Stimulated activated CD8-positive, alpha-beta memory T cell treated with anti-CD3 and anti-CD28 coated beads, Interleukin-4, amount 100 ng/mL, for 4 hours (primary cell): ENCODE measurements at places on chromosomes 4 and X.

GRCh38 chr4:82293304-82293703 lies 80.5 kb downstream of the HNRNPD start:
- DNase-seq, result no peak

DNA sequence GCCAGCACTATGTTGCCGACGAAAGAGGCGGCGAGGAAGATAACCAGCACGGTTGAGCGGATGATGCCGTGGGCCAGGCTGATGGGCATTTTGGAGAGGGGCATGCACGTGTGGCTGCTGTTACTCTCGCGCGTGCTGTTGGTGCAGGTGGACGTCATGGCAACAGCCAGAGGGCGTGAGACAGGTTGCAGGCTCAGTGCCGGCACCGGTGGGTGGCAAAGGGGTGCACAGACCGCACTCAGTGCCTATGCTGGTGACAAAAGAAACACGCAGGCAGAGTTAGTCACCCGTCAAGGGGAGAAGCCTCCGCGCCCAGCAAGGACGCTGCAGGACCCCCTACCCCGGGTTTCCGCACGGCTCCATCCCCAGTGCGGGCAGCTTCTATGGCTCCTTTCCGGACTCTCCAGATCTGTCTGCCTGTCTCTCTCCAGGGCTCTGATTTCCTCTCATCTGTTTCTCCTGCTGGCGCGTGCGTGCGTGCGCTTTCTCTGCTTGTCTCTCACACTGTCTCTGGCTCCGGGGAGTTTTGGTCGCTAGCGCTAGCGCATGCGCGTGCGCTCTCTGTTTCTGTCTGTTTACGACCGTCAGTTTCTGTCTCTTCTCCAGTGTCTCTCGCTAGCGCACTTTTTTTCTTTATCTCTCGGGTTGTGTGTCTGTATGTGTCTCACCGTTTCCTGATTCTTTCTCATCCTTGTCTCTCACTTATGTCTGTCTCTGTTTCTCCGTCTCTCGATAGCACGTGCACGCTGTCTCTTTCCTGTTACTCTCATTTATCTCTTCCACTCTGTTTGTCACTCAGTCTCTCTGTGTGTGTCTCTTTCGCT lies 2.1 kb downstream of the GPR101 start:
- DNase-seq, result no peak

DNA sequence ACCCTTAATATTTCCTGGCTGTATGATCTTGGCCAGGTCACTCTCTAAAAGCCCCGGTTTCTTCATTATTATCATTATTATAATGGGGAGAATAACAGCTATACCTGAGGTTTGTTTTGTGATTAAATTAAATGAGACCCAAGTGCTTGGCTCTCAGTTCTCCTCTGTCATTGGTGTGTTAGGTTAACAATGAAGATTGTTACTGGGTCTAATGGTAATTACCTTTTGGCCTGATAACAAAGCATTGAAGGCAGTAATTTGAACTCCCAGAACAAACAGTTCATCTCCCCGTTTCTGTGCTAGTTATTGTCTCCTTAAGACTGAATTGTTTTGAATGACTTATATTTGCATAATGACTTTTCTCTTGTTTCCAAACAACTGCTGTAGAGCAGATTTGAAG lies 6.8 kb upstream of the ANAPC4 start:
- DNase-seq, result no peak

DNA sequence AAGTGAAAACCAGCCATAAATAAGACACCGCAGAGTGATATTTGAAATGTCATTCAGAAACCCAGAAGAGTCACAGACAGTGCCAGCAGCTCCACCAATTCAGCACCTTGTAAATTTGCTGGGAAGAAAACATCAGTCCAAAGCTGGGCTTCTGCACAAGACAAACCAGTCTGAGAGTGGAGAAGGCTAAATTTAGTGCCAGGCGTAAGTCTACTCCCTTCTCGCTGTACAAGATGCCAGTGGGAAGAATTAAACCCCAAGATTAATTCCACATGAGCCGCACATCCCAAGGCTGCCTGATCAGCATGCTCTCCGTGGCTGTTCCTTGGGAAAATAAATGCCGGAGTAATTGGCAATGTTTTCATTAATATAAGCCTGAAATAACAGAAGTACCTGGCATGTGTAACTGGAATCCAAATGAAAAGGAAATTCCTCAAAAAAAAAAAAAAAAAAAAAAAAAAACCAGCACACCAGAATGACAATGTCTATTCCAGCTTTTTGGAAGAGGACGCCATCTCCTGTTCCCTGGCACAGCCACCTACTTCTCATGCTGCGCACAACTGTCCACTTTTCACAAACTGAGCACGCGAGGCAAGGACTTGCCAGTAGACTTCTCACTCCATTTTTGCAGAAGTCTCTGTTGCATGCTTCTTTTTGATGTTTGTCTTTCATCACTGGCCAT lies 95.5 kb downstream of the NSUN7 start:
- DNase-seq, result no peak

- no peak for DNase-seq
Observed at GRCh38 chr4:23134331-23134730, 441.6 kb downstream of the GBA3 start.
